Stimulated activated CD4-positive, alpha-beta T cell treated with anti-CD3 and anti-CD28 coated beads, Interleukin-12 subunit alpha, Interleukin-12 subunit beta, amount 100 ng/mL, for 48 hours (primary cell): ENCODE measurements at places on chromosomes 5 and 9.

DNA sequence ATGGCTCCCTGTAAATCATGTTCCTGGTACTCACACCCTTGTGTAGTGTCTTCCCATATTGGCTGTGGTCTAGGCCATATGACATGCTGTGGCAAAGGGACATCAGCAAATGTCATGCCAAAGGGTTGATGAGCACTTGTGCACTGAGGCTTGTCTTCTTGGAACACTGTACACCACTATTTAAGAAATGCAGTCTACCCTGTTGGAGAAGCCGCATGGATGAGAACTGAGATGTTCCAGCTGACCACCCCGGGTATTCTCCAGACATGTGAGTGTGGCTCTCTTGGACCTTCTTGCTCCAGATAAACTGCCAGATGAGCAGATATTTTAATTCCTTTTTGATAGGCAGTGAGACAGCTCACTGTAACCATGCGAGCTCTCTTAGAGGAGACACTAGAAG lies 20.5 kb upstream of the NPR3 start:
- no peak for DNase-seq

GRCh38 chr5:135047347-135047695 lies 13.3 kb upstream of the PITX1 start:
- DNase-seq, result no peak

- no peak for DNase-seq
Measured at GRCh38 chr9:127884427-127884911, 7.0 kb upstream of the AK1 start.

- no peak for DNase-seq
Measured at GRCh38 chr9:129411501-129412175, 209.3 kb downstream of the C9orf50 start.

DNA sequence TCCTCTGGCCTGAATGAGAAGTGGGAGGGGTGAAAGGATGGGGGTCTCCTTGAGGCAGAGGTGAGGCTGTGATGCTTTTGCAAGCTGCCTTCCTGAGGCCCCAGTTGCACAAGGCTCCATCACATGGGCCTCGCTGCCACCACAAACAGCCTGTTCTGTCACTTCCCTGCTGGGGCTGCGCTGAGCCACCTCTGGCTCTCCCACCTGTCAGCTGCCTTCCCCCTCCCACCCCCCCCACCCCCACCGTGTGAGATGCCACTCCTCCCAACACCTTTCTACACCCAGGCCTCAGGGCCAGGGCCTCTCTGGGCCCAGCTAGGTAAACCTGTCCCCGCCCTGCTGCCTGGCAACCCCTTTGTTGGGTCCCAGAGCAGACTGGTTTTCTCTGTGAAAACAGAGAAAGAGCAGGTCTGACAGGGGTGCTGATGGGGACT lies 4.5 kb upstream of the PDLIM4 start:
- no peak for DNase-seq

GRCh38 chr5:174412941-174413340 lies 311.4 kb upstream of the MSX2 start:
- DNase-seq, result no peak

GRCh38 chr5:133818869-133819600 lies 149.4 kb downstream of the C5orf15 start:
- DNase-seq, result no peak

DNA sequence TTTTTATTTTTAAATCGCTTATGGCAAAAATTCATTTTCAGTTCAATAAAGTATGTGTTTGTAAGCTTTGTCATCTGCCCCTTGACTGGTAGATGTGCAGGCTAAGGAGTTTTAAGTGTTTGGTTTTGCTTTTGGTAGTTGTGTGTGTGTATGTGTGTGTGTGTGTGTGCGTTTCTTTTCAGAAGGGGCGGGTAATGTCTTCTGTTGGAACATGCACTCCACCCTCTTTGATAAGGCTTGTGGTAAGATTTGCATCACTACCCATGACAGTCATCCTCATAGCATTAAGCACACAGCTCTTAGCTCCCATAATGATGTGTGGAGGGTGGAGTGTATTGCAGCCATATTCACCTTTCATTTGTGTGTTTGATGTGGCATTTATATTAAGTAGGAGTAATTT lies 92.1 kb upstream of the FSD1L start:
- DNase-seq, result no peak

DNA sequence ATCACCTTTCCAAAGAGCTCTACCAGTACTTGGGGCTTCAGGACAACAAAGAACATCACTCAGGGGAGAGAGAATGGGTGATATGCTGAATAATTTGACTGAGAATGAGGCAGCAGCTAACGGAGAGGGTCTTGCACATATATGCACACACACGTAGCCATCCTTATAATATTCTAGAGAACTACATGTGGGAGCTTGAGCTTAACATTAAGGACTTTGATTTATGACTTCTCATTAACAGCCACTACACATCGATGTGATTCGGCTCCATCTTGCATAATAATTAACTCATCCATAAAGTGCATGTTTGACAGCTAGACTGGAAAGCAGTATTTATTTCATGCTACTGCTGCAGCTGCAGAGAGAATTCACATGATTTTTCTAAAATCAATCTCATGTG lies 163.4 kb downstream of the RAB3C start:
- DNase-seq, result no peak

DNA sequence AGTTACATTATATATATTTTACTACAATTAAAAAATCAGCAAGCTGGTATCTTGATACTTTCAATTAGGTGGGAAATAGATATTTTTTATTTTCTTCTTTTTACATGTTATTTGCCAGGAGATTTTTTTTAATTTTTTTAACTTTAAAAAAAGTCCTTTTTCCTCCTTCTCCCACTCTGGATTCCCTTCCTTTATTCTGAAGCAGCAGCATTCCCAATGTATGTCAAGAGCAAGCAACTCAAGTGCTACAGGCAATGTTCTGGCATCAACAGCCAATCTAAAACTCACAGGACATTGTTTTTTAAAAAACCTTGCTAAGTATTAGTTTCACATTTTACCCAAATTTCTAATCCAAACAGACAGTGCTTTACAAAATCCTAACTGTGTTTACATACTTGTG lies 41.4 kb downstream of the GOLPH3 start:
- no peak for DNase-seq

DNA sequence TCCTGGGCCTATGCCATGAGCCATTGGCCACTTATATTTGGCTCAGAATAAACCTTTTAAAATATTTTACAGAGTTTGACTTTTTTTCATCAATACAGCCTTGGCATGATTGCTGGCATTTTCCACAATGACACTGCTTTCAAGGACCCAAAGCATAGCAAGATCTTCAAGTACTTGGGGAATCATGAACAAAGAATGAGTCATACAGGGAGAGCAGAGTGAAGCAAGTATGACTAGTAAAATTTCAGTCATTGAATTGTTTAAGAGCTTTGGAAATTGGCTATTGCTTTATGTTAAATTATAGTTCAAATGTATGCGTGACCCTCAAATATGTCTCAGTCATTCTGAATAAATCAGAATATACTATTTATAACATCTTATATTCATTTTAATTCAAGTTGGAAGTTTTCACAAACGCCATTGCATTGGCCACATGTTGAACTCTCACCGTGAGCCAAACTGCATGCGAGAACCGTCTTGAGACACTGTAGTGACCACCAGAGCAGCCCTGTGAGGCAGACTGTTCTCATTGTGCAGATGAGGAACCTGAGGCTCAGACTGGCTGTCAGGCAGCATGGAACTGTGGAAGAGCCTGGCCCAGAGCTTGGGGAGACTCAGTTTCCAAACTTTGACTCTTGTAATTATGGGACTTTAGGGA lies 52.9 kb downstream of the GDNF start:
- no peak for DNase-seq

GRCh38 chr9:131839281-131840084 lies 99.6 kb upstream of the RAPGEF1 start:
- DNase-seq, result peak; percentile 63

- DNase-seq, result no peak
Measured at GRCh38 chr5:178259623-178260536, 27.3 kb upstream of the PHYKPL start.

DNA sequence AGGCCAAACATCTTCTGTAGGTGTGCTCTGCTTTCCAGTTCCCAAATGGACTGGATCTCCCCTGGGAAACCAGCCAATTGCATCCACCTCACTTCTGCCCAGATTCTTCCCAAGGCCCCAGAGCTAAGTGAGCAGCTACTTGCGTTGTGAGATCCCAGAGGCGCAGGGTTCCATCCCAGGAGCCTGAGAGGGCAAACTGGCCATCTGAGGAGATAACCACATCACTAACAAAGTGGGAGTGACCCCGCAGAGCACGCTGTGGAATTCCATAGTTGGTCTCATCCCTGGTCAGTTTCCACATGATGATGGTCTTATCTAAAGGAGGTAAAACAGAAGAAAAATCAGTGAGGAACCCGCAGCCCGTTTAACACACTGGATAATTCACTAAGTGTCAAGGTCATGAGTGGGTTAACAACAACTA lies 1.7 kb downstream of the RACK1 start:
- no peak for DNase-seq

- no peak for DNase-seq
Measured at GRCh38 chr9:96109680-96110351, 192.2 kb downstream of the HSD17B3 start.

- no peak for DNase-seq
Measured at GRCh38 chr9:15977438-15977837, 424.6 kb downstream of the CCDC171 start.

GRCh38 chr5:69167493-69167855 lies 524 bp downstream of the CCNB1 start:
- no peak for DNase-seq

DNA sequence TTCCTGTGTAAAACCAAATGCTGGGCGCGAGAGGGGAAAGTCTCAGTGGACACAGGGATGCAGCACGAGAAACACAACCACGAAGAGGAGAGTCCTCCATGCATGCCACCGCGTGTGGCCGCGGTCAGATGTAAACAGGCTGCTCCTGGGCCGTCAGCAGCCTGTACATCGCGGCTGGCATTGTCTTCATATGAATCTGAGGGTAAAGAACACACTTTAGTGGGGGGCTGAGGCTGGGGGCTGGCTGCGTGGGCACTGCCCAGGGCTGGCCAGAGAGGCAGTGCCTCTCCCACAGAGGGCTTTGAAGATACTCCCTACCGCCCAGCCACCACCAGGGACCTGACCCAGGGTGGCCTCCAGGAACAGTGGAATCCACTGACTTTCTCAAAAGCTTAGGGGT lies 106.2 kb downstream of the ENTREP1 start:
- no peak for DNase-seq

DNA sequence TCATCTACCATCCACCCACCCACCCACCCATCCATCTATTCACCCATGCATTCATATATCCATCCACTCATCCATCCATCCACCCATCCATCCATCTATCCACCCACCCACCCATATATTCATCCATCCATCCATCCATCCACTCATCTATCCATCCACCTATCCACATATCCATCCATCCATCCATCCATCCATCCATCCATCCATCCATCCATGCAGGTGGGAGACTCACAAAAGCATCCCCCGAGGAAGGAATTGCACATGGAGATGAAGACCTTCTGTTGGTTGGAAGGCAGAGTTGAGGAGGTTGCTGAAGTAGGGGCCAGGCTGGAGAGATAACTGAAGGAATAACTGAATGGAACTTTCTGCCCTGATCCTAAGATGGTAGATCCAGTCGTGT lies 126.9 kb downstream of the RGS3 start:
- no peak for DNase-seq
